ENCODE measurements at places on chromosomes 7 and 10.

- no peak for DNase-seq
These were observed 8.8 kb downstream of the CAPZA2 start for GRCh38 chr7:116871061-116871700.

DNA sequence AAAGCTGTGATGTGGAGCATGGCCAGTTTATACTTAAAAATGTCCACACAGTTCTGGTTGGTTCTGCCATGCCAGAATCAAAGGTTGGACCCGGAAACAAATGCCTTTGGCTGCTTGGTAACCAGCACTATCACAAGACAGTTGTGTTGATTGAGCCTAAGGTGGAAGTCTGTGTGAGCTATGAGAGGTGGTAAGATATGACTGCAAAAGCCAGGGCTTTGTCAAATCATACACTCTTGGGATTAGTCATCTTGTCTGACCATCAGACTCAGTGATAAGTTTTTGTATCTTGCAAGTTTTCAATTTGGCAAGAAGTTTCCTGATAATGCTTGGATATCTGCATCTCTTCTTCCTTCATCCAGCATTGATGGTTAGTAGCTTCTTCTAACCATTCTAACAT lies 35.5 kb downstream of the GPR141 start:
- DNase-seq: no peak

DNA sequence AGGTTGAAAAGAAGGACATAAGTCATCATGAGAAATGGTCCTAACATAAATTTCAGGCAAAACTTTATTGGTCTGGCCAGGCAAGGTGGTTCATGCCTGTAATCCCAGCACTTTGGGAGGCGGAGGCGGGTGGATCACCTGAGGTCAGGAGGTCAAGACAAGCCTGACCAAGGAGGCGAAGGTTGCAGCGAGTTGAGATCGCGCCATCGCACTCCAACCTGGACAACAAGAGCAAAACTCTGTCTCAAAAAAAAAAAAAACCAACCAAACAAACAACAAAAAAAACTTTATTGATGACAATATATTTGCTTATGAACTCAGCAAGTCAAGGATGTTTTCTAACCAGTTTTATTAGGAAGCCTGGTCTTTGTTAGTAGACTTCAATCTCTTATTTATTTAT lies 54.6 kb upstream of the ARHGAP21 start:
- no peak for DNase-seq

GRCh38 chr7:155298288-155298833 lies 683 bp downstream of the INSIG1 start:
- no peak for DNase-seq

DNA sequence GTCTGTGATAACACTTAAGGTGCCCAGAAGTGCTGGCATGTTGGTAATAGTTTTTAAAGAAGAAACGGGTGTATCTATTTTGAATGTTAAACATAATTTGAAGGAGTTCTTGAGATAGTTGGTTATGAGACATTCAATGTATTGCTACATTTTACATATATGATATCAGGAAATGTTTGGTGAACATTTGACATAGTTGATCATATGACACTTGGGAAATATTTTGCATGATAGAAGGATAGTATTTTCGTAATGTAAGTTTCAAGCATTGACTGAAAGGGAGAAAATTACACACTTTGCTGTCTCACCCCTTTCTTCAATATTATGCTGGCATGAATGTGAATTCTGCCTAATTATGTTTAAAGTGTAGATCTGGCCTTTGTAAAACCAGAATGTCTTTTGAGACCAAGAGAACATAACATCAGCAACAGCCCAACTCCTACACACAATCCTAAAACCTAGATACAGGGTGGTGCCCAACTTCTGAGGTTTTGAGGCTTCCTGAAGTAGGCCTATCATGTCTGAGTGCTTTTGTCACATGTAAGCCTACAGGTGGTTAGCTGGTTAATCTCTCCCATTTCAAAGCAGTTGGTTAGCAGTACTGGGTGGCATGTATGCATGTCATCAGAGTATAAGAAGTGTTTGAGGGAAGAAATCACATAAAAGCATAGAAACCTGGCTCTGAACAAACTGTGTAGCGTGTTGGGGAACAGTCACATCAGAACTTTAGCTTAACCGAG lies 2.1 kb downstream of the ADD3 start:
- no peak for DNase-seq

DNA sequence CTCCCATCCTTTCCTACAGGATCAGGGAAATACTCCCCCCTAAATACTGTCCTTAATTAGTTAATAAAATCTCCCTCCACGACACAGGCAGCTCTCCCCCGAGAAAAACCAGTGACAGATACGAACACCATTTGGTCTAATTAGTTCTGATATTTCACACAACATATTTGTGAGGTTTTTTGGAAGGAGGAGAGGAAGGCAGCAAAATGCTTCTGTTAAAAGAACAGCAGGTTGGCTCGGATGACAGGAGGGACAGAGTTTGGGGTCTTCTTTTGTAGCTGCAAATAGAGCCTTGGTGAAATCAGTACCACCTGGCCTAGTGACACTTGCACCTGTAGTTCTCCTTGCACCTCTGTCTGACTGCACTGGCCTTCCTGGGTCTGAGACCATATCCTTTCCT lies 507.0 kb downstream of the PLXNA4 start:
- no peak for DNase-seq

DNA sequence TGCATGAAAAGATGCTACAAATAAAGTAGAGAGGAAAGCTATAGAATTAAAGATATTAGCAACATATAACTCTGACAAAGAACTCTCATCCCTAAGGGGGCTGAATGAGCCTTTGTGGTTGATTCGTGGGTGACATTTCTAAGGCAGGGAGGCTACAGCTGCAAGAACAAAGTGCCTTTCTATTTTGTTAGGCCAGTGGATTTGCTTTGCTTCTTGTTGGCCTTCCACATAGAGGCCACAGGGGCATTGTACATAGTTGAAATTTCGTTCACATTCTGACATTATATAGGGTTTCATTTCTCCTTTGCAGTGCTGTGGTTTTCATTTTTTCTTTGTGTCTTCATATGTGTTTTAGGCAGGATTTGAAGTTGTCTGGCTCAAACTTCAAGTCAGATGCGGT lies 819.2 kb upstream of the C7orf33 start:
- no peak for DNase-seq

GRCh38 chr10:123847686-123848432 lies 43.7 kb downstream of the CPXM2 start:
- DNase-seq: no peak

GRCh38 chr10:48446785-48447184 lies 140.3 kb downstream of the MAPK8 start:
- no peak for DNase-seq

GRCh38 chr7:46534664-46535588 lies 613.9 kb upstream of the IGFBP3 start:
- no peak for DNase-seq

GRCh38 chr10:131901181-131901829 lies 497 bp downstream of the PPP2R2D start:
- DNase-seq: peak; percentile 56

DNA sequence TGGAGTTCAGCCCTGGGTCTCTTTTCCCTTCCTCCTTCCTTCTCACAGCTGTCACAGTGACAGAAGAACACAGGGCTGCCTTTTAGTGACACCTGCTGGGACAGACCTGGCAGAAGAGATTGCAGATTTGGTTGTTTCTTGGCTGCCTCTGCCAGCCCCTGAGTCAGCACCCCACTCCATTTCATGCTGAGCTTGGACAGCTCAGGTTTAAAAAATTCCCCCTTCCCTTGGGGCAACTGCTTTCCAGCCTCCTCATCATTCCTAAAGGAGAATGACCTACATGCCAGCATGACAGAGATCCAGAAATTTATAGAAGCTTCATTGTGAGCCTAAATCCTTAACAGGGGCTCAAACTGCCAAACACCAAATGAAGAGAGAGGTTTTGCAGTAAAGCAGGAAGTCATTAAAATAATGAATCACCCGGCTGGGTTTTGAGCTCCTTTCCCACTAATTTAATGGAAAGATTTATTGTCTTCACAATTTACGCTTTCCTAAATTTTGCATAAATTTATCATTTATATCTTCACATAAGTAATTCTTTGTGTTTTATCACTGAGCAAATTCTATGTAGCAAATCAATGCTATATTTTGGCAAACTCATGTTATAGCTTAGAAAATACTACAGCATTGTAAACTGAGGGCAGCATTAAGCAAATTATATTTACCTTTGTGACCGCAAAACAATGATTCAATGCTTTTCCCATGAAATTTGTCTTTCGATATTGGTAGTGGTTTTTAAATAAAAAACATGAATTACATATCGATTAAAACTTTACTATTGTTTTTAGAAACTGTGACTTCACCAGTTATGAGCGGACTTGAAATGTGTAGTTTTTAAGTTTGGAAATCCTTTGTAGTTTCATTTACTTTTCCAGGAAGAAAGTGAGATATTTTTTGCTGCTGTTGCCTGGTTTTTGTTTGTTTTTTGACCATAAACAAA lies 399.5 kb upstream of the ANKRD30A start:
- peak; percentile 24 for DNase-seq

GRCh38 chr7:108045154-108045553 lies 42.2 kb upstream of the LAMB1 start:
- DNase-seq: no peak

DNA sequence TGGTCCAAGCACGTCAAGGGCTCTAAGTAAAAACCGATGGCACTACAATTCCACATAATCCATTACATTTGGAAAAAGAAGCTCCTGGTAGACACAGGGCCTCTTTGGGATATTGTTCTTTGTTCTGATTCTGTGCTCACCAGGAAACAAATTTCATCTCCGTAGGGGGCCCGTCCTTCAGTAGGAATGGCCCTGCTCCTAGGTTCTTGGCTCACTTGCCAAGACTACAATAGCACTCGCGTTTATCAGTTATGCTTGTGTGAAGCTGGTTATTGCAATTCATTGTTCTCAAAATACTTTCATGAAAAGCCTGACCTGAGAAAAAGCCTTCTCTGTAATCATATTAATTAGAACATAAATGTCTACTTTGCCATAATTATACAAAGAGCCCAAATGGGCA lies 10.3 kb upstream of the ZC3HAV1L start:
- DNase-seq: no peak

GRCh38 chr7:29815181-29816105 lies 9.1 kb downstream of the WIPF3 start:
- DNase-seq: no peak

GRCh38 chr7:17588730-17589129 lies 290.3 kb downstream of the AHR start:
- no peak for DNase-seq

- DNase-seq: no peak
These were observed 28.1 kb downstream of the UBN2 start for GRCh38 chr7:139259142-139259541.

- no peak for DNase-seq
These were observed 34.8 kb downstream of the ZMIZ1 start for GRCh38 chr10:79103585-79103984.

DNA sequence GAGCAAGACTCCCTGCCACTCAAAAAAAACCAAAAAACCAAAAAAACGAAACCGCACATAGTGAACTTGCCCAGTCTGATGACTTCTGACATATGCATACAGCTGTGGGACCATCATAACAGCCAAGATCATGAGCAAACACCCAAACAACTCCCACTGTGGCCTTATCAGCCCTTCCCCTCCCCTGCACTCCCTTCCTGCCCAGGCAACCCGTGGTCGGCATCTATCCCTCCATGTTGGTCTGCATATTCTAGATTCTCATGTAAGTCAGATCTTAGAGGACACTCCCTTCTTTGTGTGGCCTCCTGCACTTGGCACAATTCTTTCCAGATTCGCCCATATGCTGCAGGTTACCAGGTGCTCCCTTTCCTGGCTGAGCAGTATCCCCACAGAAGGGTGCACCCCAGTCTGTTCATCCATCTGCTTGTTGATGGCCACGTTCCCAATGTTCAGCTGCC lies 72.8 kb downstream of the GNA12 start:
- no peak for DNase-seq

GRCh38 chr10:71766717-71767419 lies 6.5 kb downstream of the VSIR start:
- no peak for DNase-seq

Data from pancreas (tissue), 10 donors.